Activated T-helper 1 cell treated with anti-CD3 and anti-CD28 coated beads, Interleukin-2, amount 50 U/mL, for 16 hours (primary cell): ENCODE measurements at places on chromosomes 2 and 18.

DNA sequence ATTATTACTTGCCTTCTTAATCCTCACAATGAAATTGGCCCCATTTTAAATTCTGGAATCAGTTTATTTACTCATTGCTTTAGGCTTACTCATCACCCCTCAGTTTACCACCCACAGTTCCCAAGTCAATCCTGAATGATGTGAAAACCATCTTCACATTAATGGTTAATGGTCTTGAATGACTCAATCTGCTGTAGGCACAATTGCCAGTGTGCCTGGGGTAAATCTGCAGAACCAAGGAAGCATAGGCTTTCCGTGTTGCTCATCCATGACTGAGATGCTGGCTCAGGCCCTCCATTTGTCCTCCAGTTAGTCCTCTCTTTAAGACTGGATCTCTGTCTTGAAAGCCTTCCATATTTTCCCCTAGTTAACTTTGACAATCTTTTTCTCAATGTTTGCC is 164.5 kb downstream of the PMAIP1 start:
- no peak for DNase-seq

DNA sequence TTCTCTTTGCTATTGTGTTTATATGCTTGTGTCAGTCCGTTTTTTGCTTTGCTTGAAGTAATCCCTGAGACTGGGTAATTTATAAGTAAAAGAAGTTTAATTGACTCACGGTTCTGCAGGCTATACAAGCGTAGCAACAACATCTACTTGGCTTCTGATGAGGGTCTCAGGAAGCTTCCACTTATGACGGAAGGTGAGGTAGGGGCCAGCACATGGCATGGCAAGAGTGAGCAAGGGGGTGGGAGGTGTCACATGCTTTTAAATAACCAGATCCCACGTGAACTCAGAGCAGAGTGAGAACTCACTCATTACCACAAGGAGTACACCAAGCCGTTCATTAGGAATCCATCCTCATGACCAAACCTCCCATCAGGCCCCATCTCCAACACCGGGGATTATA is 540.3 kb downstream of the TDRD15 start:
- no peak for DNase-seq

DNA sequence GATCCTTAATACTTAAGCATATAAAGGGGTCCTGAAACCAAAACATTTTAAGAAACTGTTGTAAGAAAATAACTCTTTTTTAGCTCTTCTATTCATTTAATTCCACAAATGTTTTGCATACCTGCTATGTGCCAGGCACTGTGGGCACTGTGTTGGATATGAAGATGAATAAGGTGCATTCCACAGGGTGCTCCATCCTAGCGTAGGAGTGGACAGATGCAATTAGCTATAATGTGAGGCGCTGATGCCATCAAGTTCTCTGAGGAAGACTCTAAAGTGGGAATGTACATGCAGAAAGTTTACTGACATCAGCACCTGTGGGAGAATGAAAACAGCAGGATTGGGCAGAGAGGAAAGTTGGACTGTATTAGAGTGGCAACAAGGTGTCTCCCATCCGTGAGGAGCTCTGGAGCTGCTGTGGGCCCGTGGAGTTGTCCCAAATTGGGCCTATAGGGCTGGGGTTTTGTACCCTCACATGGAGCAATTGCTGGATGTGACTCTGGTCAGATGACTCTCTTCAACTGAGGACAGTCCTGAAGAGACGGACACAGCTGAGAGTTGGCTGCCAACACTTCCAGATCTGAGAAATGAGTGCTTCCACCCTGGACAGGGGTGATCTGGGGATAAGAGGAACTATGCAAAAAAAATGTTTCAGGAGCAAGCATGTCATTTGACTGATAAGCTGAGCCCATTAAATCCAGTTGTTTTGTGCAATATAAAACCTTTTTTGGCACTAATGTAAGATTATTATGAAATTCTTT is 22.3 kb downstream of the CD8A start:
- no peak for DNase-seq

DNA sequence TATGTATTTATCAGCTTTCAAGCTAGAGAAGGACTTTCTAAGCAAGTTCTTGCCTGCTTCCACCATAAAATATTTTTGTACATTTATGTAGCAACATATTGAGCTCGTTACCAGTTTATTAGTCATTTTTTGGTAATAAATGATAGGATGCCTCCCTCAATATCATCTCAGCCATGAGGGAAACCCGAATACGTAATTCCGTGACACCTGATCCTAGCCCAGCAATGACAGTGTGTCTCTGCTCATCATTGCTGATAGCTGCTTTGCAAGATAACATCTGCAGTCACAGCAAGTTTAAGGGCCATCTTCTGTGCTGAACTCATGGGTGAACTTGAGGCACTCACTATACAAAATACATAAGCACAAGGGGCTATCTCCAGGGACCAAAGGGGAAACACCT is 62.2 kb downstream of the COL6A3 start:
- no peak for DNase-seq

DNA sequence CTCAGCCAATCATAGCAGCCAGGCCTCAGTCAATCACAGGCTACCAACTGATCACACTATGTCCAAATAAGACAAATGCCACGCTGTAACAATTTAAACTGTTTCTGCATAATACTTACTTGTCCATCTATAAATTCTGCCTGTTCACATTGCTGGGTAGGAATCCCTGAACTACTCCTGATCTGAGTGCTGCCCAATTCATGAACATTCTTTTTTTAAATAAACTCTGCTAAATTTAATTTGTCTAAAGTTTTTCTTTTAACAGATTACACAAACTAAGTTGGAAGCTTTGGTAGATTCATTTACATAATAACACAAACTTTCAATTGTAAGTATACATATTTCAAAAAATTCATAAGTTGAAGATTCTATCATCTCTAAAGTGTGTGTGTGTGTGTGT is 583.0 kb downstream of the ERBB4 start:
- no peak for DNase-seq

DNA sequence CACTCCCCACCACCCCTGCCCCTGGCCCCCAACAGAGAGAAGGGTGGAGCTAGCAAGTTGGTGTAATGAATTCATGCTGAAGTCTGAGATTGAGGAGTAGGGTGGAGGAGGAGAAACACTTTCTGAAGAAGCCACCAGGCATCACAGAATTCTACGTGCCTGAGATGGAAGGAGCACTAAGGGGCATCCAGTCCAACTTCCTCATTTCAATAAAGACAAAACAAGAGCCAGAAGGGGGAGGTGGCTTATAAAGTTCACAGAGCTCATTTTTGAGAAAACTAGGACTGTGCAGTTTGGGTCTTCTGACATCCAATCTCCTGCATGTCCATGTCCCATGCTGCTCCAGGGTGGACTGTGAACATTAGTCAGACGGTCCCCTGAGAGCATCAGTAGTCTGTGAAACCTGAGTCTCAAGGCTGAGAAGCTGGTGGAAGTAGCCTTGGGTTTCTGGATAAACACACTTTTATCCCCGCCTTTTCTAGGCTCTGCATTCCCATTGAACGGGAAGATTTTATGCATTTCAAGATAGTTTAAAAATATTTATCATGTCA is 77.7 kb downstream of the TRIM43 start:
- no peak for DNase-seq
